ENCODE measurements at places on chromosomes 2 and 18.

DNA sequence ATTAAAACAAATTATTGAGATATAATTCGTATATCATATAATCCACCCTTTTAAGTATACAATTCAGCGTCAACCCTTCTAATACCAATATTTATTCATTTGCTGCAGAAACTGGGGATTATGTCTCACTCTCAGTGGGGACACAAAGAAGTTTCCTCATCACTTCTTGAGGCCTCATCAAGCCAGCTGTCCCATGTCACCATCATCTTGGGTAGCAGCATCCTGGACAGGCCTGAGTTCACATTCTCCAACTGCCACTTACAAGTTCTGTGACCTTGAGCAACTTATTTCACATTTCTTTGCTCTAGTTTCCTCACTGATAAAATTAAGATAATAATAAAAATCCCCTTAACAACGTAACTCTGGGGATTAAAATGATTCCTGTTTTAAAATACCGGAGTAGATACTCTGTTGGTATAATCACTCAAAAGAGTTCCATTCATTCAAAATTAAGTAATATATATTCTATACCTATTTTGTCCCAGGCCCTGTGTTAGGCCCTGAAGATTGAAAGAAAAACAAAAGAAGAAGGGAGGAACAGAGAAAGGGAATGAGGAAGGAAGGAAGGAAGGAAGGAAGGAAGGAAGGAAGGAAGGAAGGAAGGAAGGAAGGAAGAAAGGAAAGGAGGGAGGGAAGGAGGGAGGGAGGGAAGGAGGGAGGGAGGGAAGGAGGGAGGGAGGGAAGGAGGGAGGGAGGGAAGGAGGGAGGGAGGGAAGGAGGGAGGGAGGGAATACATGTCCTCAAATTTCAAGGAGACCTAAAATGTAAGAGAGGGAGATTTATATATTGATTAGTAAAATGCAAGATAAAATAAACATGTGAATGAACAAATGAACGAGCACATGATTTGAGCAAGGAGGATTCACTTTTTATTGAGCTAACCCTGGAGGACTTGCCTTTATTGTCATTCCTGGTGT lies 42.4 kb downstream of the NCKAP5 start:
- no peak for DNase-seq

DNA sequence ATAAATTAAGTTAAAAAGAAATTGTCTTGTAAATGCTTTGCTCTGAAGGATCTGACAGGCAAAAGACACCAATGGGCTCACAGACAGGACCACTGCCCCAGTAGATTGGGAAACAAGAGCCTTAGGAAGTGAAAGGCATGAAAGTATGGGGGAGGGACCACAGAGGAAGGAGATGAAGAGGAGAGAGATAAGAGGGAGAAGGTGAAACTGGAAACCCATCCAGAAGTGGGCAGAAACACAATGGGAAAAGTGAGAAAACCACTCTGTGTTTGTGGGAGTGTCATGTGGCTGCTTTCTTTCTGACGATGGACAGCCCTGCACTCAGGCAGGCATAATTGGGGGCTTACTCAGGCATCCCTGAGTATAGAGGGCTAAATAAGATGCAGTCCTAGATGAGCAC lies 101.5 kb upstream of the STON1 start:
- DNase-seq, result no peak

DNA sequence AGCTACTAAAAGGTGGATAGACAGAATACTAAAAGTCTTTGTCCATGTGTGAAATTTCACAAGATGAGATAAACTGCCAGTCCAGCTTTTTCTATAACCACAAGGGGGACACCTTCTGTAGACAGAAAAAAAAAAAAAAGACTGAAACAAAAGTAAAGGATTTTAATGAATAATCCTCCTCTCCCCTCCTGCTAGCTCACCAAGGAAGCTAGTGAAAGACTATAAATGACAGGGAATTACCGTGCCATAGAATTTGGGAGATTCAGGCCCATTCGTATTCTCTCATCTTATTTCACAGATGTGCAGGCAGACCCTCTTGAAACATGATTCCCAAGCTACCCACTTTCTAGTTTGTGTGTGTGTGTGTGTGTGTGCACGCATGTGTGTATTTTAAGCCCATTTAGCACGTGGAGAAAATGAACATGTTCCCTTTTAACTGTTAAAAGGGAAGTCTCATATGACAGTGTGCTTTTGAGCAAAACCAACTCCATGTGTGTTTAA lies 36.3 kb upstream of the SLC8A1 start:
- no peak for DNase-seq

- no peak for DNase-seq
Measured at GRCh38 chr2:206572725-206573124, 69.6 kb upstream of the FAM237A start.

DNA sequence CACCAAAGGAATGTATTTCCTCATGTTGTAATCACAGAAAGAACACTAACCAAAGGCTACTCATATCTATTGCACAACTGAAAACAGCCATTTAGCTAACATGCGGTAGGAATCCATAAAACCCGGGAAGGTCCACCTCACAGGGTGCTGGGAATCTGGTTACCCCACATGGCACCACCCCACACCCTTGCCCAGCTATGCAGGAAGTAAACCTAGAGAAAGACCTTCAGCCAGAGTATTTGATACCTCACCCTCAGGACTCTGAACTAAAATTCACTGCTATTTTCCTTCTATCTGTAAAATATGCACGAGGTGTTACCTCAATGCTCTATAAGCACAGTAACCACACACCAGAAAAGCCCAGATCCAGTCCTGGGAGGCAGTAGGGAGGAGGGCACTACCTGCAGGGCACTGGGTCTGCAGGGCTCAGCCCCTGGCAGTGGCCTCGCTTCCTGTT lies 45.8 kb downstream of the PTPN2 start:
- no peak for DNase-seq

DNA sequence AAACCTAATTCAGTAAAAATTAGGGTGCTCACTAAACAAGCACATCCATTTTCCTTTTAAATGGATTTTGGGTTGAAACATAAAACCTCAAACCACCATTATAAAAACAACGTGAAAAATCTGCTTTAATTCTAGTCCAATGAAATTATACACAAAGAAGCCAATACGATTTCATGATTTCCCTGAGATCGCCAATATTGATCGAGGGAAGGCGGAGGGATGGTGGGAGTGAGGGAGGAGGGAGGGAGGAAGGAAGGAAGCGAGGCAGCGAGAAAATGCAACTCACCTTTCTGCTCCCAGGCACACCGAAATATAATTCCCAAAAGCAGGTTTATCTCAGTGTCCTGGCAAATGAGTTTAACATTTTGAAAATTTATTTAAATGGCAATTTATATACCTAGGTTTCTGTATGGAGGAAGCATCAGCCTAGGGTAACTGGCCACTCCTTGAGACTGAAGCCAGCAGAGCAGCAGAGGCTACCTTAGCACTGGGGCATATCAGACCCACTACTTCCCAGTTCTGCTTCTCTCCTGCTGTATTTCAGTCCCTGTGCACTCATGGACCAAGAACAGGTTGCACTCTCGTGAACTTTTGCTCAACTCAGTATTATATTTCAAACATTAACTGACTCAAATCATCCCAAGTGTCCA lies 2.3 kb upstream of the ONECUT2 start:
- no peak for DNase-seq

DNA sequence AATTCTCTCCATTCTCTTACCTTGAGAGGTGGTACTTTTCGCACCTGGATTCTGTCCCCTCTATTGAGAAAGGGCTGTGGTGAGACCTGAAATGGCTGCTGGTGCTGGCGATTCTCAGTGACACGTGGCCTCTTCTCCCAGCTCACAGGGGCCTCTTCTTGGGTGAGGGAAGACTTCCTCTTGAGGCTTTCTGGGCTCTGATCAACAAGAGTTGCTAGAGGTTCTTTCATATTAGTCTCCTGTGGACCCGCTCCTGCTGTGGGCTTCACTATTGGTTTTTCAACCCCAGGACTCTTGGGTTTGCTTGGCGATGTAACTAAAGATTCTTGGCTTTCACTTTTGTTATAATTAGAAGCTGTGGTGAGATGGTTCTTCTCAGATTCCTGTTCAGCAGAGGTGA lies 76.3 kb upstream of the DTNB start:
- no peak for DNase-seq

- no peak for DNase-seq
Measured at GRCh38 chr2:200860092-200860795, 4.2 kb downstream of the CLK1 start.

- no peak for DNase-seq
Measured at GRCh38 chr18:24964216-24964615, 387.8 kb downstream of the ZNF521 start.

DNA sequence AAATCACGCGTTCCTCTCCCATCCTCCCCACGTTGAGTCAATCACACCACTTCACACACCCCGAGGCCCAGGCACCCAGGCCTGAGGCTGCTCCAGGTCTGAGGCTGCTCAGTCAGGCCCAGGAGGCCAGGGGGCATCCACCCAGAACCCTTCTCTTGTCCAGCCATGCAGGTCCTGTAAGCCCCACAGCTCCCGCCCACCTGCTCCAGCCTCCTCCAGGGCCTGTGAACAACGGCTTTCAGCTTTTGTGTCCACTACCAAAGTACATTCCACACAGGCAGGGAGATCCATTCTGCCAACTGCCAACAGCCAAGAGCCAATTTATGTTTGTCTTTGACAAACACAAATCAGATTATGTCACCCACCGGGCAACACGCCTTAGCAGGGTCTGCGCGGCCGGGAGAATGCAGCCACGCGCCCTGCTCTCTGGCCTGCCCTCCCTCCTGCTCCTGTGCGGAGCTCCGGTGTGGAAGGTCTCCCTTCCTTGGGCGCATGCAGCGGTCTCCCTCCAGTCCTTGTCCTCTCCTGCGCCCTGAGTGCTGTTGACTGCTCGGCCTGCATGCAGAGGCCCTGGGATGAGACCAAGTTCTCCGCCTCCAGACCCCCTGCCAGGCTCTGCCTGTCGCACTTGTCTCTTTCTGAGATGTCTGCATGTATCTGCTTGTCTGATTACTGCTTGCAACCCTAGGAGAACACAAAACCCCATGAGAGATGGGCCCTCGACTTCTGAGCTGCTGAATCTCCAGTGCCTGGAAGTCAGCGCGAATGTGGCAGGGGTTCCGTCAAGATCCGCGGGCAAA lies 146.6 kb downstream of the ZNF516 start:
- no peak for DNase-seq

GRCh38 chr2:238810321-238810720 lies 37.6 kb upstream of the TWIST2 start:
- DNase-seq, result no peak

GRCh38 chr2:118148133-118148532 lies 59.9 kb downstream of the INSIG2 start:
- no peak for DNase-seq

- no peak for DNase-seq
Measured at GRCh38 chr2:127389778-127390435, 2.1 kb upstream of the MAP3K2 start.

GRCh38 chr2:234102112-234102511 lies 51.6 kb downstream of the SPP2 start:
- DNase-seq, result no peak

DNA sequence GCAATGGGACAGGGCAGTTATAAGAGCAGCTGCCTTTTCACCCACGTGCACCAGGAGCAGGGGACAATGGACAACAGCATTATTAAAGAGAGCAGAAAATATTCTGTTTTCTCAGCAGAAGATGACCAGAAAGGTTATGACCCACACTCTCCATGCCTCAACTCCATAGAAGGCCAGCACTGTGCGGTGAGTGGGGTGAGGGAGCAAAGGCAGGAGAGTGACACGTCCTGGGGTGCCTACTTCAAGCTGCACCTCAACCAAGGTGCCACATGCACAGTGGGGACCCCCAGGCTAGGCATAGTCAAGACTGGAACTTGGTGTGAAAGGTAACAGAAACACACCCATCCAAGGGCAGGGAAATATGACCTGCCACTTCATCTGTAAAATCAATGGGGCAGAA lies 50.4 kb downstream of the POLR1A start:
- no peak for DNase-seq

- no peak for DNase-seq
Measured at GRCh38 chr18:22753130-22753831, 179.8 kb upstream of the RBBP8 start.

DNA sequence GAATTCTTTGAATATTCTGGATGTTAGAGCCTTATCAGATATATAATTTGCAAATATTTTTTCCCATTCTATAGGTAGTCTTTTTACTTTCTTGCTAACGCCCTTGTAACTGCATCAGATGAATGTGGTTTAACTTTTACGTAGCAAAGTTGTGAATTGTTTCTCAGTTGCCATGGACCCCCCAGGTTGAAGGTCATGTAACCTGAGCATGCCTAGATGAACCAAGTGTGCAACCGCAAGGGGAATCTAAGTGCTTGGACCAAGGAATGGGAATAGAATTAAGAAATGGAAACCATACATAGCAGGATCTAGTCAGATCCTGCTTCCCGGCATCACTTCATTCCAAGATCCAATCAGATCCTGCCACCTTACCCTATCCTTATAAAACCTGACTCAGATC lies 65.1 kb upstream of the TNP1 start:
- DNase-seq, result no peak

DNA sequence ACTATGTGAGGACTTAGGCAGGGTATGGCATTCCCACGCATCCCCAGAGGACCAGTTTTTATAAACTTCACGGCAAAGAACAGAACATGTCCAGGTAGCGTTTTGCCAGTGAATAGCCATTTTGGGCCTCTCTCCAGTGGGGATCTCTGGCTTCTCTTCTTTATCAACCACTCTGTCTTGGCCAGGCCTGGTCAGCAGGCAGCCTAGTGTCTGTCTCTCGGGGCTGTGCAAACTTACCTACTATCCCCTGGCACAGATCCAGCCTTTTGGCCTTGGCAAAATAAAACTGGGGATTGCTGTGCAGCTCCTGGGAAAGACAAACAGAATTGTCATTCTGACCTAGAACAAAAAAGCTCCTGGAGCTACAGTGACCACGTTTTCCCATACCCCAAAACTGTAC lies 14.5 kb downstream of the CAPN14 start:
- no peak for DNase-seq

DNA sequence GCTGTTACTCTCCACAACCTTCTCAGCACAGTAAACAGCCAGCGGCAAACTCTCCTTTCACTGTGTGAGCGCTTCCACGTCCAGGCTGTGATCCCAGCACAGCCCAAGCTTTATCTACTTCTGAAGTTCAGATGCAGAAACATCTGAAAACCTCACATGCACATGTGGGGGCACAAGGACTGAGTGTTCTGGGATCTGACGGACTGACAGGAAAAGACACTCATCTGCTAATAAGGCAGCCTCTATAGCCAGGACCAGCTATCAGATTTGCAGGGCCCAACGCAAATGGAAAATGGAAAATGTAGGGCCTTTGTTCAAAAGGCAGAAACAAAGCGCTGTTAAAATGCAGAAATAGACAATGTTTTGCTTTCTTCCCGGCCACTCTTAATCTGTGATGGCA lies 133.8 kb upstream of the ARHGAP28 start:
- DNase-seq, result no peak

All from stimulated activated CD8-positive, alpha-beta memory T cell treated with anti-CD3 and anti-CD28 coated beads, Interleukin-4, amount 100 ng/mL, for 4 hours (primary cell).